Hematopoietic multipotent progenitor cell treated with erythropoietin and hydrocortisone succinate and interleukin-3 and kit ligand, for 6 days (in vitro differentiated cells): ENCODE measurements at places on chromosomes 6 and 20.

- DNase-seq = no peak
Measured at GRCh38 chr6:63883597-63883996, 248.0 kb downstream of the PHF3 start.

- no peak for DNase-seq
Measured at GRCh38 chr20:16011056-16011455, 562.2 kb downstream of the KIF16B start.

DNA sequence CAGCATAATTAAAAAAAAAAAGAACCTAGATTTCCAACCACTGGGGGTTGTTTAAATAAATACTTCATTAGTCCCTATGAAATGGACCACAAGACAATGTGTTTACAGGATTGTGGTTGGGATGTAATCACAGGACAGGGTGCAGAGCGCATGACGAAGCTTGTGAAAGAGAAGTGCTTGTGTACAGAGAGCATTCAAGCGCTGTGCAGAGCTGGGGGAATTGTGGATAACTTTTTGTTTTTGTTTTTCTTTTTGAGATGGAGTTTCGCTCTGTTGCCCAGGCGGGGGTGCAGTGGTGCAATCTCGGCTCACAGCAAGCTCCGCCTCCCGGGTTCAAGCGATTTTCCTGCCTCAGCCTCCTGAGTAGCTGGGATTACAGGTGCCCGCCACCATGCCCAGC, 22.3 kb downstream of the LAMA5 start:
- DNase-seq = no peak

DNA sequence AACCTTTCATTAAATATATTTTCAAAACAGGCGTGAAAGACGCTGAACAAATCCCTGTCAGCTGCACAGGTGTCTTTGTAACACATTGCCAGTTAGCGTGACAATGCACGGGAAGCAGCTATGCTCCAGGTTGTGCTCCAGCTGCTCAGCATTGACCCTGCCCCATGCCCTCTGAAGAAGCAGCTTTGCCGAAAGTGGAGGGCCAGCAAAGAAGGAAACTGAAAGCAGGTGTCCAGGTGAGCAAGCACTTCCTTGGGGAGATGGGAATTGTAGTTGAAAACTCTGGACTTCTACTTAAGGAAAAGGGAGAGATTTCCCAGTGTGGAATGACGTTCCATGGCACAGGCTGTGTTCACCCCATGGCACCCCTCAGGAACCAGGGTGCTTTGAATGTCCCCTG, 125.7 kb downstream of the TTLL2 start:
- DNase-seq = no peak

DNA sequence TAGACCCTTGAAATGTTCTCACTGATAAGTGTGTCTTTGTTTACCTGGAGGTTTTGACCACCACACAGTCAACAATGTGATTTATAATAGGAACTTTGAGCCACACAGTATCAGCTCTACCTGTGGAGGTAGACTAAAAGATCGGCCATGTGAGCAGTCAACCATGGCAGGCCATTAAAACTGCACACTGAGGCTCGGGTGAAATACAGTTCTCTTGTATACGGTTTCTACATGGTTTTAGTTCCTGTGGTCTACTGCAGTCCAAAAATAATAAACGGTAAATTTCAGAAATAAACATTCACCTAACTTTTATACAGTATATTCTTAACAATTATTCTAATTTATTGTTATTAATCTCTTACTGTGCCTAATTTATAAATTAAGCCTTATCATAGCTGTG, 47.2 kb downstream of the TRIM38 start:
- DNase-seq = no peak

- DNase-seq = no peak
Measured at GRCh38 chr6:160133441-160134336, 12.1 kb downstream of the SLC22A1 start.

DNA sequence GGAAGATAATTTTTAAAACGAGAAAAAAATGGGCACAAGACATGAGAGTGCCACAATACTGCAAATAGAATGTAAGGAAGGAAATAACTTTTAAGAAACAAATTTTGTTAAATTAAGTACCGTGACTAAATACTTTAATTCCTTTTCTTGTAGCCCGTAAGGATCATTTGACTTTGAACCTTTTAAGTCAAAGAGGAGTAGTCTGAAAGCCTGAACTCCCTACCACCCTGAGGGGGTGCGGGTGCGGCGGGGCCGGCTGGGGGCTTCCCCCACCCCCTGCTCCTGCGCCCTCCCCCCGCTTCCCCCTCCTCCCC, 231 bp upstream of the PHACTR2 start:
- no peak for DNase-seq
